ENCODE measurements at places on chromosomes 13 and 19.

- peak; percentile 52 for DNase-seq
Observed at GRCh38 chr19:3783660-3784584, 2.3 kb downstream of the MATK start.

DNA sequence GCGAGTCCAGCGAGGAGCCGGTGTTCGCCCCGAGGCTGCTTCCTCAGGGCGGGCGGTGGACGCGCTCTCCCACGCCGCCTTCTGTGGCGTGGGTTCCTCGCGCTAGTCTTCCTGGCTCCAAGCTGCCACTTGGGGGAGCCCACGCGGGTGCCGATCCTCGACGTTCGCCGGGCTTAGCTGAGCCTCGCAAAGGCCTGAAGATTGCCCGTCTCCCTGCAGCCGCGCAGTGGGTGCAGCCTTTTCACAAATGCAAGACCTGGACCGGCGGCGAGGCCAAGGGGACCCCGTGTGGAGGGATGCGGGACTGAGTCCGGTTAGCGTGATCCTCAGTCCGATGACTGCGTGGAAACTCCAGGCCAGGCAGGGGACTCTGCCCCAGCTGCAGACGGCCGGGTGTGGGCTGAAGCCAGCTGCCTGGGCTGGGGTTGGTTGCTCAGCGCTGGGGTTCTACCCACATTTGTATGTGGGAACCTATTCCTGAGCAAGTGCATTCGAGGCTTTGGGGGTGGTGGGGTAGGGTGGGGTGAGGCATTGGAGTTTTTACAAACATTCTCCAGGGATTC, 16.6 kb upstream of the LRP3 start:
- DNase-seq: peak; percentile 88

GRCh38 chr19:46036744-46037128, 4.1 kb downstream of the IGFL4 start:
- DNase-seq: no peak

DNA sequence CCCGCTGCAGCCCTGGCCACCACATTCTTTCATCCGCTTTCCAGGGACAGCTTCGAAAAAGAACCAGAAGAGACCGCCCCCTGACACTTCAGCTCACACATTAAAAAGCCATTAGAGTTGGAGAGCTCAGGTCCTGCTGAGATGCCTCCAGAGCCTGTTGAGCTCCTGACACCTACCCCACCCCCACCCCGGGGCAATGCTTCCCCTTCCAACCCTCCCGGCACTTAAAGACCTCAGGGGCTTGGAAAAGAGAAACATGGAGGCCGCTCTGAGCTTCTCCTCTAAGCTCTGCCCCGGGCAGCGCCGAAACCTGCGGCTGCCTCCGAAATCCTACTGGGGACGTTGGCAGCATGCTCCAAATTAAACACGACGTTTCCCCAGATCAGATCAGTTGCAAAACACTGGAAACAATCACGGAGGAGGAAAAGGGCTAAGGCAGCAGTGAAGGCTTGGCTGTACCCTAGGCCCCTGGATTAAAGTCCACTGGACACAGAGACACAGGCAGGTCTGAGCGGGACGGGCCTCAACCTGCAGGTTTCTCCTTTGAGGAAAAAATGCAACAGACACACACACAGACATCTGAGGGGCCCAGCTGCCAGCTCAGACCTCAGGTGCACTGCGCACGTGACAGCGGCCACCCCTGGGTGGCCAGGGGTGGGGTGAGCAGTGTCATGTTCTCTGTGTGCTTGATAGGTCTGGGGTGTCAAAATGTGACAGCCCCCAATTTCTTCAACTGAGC, 9.6 kb downstream of the SH3GL1 start:
- no peak for DNase-seq

DNA sequence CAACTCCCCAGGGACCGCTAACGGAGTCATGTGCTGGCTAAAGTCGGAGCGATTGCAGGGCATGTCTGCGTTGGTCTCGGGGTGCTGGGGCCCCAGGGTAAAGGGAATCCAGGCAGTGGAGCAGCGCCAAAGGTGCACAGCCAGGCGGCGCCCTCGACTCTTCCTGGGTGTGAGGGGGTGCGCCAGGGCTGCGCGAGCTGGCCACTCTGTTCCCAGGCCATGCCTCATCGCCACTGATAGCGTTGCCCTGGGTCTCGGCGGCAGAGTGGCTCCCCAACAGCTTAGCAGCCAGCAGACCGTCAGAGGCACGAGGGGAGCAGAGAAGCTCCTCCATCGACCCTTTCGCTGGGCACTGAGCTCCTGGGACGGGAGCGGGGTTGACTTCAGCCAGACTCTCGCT, 152.7 kb downstream of the B3GLCT start:
- DNase-seq: no peak

- DNase-seq: no peak
Observed at GRCh38 chr13:110067355-110068175, 239.4 kb downstream of the COL4A1 start.

- no peak for DNase-seq
Observed at GRCh38 chr13:90717451-90717936, 630.0 kb upstream of the MIR17HG start.

- DNase-seq: no peak
Observed at GRCh38 chr19:40503320-40503695, 36.5 kb downstream of the SPTBN4 start.

DNA sequence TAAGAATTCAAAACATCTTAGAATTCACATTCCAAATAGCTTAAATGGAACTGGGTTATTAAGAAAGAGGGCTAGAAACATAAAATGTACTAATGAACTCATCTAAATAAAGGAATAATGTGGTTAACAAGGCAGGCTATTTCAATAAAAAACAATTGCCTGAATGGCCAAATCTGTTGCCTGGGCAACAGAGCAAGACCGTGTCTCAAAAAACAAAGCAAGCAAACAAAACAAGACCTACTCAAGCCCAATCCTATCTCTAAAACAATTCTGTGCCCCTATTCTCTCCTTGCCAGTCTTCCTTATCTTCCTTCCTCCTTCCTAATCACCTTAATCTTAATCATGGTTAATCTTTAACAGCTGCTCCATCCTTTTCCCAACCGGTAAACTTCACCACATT, 12.1 kb downstream of the IGFL1 start:
- DNase-seq: no peak

- no peak for DNase-seq
Observed at GRCh38 chr13:50285283-50285682, 270.0 kb downstream of the KCNRG start.

- DNase-seq: no peak
Observed at GRCh38 chr13:73661066-73661465, 473.1 kb downstream of the KLF12 start.

- DNase-seq: no peak
Observed at GRCh38 chr13:38417727-38418126, 68.1 kb downstream of the UFM1 start.

- DNase-seq: no peak
Observed at GRCh38 chr19:15421721-15422260, 3.0 kb upstream of the AKAP8L start.

DNA sequence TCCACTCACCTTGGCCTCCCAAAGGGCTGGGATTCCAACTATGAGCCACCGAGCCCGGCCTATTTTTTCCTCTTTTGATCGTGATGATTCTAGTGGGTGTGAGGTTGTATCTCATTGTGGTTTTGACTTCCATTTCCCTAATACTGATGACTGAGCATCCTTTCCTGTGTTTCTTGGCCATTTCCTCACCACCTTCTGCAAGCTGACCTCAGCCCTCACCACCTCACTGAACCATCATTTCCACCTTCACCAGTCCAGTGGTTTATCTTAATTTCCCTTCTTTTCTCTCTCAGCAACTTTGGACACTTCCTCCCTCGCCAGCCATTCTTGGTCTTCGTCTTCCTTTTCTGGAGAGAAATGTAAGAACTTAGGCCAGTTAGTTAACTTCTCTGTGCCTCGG, 13.0 kb upstream of the BICRA start:
- peak; percentile 9 for DNase-seq

DNA sequence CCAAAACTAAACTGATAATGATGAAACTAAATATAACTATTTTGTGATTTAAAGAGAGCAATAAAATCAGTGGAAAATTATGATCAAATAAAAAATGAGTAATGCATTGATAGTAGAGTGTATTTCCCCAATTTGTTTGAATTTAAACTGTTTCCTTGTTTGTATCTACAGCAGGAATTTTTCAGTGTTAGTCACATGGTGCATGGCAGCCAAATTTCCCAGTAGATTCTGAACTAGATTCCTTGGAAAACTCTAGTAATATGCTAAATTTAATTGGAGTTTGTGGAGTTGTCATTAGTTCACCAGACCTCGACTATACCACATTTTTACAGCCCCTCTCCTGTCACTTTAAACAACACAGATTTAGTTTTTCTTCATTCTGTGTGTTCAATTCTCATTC, 156.2 kb downstream of the PCCA start:
- DNase-seq: no peak
